NCI-H460 (cell line): ENCODE measurements at places on chromosomes 1 and 21. TPM values are rescaled to one million over a fixed set of nuclear protein-coding genes. Genes with fewer than 3 reads are reported as not detected.

- peak; percentile 22 for DNase-seq
Measured at GRCh38 chr1:92817986-92818764, 13.7 kb upstream of the RPL5 start.

DNA sequence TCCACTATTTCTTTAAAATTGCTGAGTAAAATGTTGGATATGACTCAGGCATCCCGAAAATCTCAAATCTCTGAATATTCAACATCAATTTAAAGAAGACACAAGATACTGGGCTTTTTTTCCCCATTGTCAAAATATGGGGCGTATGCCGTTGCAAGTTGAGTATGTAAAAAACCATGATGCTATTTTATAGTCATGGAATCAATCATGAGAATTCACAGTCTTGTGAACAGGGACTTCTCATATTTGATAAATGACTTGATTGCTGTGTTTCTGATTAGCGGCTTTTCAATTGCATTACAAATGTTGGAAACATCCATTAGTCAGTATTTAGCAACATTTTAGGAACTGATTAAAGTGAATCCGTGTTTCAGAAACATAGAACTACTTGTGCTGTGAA is 45.3 kb downstream of the SETD4 start:
- no peak for DNase-seq

- no peak for DNase-seq
Measured at GRCh38 chr21:38831526-38832467, 26.1 kb downstream of the ETS2 start.

DNA sequence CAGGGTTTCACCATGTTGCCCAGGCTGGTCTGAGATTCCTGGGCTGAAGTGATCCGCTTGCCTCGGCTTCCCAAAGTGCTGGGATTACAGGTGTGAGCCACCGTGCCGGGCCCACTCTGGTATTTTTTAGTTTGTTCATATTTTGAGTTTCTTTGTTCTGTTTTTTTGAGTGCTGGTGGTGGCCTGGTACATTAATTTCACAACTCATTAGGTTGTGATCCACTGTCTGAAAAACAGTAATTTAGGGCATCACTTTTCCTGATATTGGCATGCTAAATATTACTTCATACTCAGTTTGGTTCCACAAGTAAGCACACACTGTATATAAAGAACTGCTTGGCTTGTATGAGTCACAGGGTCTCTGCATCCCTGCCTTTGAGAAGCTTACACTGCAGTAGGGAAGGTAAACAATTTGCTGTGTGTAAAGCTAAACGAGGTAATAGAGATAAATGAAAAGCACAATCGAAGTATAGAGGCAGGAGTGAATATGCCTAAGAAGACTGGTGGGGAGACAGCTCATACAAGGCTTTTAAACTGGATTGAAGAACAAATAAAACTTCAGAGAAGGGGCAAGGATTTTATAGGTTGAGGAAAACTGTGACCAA is 7.7 kb downstream of the SNX27 start:
- DNase-seq = no peak

DNA sequence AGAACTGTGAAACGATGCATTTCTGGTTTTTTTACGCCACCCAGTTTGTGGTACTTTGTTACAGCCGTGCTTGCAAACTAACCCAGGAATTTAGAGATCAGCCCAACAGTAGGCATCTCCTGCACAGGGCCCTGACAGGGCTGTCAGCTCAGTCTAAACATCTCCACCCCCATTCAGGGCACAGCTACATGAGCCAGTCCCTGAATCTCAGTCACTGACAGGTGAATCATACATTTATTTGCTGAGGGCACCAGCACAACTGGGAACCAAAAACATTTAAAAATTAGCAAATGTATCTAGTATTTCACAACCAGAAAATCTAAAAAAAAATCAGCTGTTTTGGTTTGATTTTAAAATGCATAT is 30.7 kb downstream of the PRDX6 start:
- peak; percentile 23 for DNase-seq

DNA sequence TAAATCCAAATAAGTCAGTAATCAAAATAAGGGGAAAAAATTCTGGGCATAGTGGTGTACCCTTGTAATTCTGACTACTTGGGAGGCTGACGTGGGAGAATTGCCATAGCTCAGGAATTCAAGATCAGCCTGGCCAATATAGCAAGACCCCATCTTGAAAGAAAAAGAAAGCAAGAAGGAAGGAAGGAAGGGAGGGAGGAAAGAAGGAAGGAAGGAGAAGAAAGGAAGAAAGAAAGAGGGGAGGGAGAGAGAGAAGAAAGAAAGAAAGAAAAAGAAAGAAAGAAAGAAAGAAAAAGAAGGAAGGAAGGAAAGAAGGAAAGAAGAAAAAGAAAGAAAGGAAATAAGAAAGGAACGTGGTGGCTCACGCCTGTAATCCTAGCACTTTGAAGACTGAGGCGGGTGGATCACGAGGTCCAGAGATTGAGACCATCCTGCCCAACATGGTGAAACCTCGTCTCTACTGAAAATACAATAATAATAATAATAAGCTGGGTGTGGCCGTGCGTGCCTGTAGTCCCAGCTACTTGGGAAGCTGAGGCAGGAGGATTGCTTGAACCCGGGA is 64.5 kb upstream of the ROR1 start:
- DNase-seq = no peak

GRCh38 chr1:22860414-22860800 is 112.3 kb downstream of the LACTBL1 start:
- DNase-seq = no peak

SNX7 gene
- 19.0 and 19.2 TPM in 2 replicates for total RNA-seq

S1PR1 gene
- total RNA-seq = not detected in 2 replicates
